NCI-H1417 treated with DMSO at 0.1 percent for 48 hours (cell line): ENCODE measurements at places on chromosomes 6 and 20.

DNA sequence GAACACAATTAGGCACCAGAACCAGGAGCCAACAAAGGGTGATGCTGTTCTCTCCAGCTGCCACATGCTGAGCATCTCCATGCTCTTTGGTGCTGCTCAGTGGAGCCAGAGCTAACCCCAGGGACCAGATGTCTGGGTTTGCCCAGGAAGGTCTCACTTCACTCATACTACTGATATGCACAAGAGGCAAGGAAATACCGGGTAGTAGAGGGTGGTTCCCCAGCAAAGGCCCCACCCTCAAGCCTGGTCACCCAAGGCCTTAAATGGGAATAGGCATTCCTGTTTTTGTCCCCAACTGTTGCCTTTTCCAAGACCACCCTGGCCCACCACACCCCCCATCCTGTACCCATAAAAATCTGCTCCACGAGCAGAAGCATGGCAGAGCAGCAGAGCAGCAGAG, 204.5 kb upstream of the TAB2 start:
- DNase-seq = no peak

DNA sequence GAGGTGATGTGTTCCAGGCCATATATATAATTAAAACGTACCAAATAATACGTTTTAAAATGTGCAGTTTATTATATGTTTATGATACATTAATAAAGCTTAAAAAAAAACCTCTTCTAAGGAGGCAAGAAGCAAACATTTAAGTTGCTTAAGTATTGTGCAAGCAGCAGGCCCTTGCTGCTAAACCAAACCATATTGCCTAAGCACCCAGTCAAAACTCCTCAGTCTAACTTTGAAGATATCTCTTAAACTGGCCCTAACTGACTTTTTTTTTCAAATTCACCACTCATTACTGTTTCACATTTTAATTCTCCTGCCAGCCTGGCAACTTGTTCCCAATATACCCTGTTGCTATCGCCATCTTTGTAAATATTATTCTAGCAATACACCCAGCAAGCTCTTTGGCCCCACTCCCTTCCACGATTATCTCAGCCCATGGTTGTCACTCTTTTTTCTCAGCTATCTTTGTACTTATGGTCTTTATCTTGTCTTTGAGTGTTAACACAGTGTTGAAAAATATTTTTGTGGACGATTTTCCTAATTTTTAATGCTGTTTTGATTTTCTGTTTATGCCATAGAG, 60.9 kb downstream of the C6orf58 start:
- no peak for DNase-seq

GRCh38 chr6:98547634-98548033, 286.7 kb upstream of the POU3F2 start:
- DNase-seq = no peak

GRCh38 chr20:53658973-53659372, 65.3 kb upstream of the ZNF217 start:
- DNase-seq = no peak

- no peak for DNase-seq
These were observed 83.5 kb upstream of the SLC22A23 start for GRCh38 chr6:3540253-3540820.

DNA sequence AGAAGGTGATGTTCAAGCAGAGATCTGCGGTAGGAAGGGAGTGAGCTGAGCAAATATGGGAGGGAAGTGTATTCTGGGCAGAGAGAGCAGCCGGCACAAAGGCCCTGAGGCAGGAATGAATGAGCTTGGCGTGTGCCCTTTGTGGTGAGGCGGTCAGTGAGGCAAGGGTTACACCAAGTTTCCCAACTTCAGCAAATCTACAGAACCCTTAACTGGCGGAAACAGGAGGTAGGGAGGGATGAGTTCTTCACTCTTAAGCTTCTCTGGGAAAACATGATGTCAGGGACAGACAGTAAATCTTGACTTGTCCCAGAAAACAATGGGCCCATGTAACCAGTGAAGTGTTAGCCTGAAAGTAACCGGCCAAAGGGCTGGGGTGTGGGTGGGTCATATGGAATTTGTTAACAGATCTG, 97.1 kb upstream of the PTPN1 start:
- DNase-seq = no peak

GRCh38 chr6:129546702-129547101, 163.3 kb downstream of the ARHGAP18 start:
- no peak for DNase-seq

GRCh38 chr6:16904957-16905356, 143.7 kb upstream of the ATXN1 start:
- DNase-seq = no peak

DNA sequence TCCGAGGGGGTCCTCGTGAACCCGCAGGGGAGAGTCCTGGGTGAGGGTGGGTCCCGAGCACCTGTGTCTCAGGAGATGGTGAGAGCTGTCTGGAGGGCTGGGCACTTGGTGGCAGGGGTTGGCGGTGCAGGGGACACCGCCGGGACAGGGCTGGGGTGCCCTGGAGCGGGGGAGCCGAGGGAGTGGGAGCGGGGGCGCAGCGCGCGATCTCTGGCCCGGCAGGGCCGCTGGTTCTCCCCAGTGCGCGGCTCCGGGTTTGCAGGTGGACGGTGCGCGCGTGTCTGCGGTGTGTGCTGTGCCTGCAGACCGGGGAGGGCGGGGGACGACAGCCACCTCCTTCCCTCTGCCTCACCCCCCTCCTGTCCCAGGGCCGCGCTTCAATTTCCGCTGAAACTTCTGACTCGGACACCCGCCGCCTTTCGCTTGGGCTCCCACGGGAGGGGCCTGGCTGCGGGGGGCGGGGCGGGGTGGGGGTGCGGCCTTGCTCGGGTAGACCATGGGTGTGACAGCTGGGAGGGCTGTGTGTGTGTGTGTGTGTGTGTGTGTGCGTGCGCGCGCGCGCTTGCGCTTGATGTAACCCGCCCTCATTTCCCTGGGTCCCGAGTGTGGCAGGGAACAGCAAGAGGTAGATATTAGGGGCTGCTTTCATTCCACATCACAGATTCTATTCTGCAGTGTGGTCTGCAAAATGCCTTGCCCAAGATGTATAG, 1.2 kb downstream of the TRIB3 start:
- DNase-seq = no peak

- DNase-seq = no peak
These were observed 382.4 kb upstream of the ADGRB3 start for GRCh38 chr6:68252632-68253031.

- no peak for DNase-seq
These were observed 135.0 kb upstream of the TNFAIP3 start for GRCh38 chr6:137731960-137732616.
